ENCODE measurements at places on chromosomes 11 and 22. TPM values are rescaled to one million over a fixed set of nuclear protein-coding genes. Genes with fewer than 3 reads are reported as not detected.

The CCDC73 gene
- 0.47 TPM for total RNA-seq

- DNase-seq = no peak
Observed at GRCh38 chr22:36165141-36165540, 4.6 kb upstream of the APOL3 start.

- DNase-seq = no peak
Observed at GRCh38 chr22:25111579-25112517, 87.8 kb upstream of the CRYBB3 start.

DNA sequence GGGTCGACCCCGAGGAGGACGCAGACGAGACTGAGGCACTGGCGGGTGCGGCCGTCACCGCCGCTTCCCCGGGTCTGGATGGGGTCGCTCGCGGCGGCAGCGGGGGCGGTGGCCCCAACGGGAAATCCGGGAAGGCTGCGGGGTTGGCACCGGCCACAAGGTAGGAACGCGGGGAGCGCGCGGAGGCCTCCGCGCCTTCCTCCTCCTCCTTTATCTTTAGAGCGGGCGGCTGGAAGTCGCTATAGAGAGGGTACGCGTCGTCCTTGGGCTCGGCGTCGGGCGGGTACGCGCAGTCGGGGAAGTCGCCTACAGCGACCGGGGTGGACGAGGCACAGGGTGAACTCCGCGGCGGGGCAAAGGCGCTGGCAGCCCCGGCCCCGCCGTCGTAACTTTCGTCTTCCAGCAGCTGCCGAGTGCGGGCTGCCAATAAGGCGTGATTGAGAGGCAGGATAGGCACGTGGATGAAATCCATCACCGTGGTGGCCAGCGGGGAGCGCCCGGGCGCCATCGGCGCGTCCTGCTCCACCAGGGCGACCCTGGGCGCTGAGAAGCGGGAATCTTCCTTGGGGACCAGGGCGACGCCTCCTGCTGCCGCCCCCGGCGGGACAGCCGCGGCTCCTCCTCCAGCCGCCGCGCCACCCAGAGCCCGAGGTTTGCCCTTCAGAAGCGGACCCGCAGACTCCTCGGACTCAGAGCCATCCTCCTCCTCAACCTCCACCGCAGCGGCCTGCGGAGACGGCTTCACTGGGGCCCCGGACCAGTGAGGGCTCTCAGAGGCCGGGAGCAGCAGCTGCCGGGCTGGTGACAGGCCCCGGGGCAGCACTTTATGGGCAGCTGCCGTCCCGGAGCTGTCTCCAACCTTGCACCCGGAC, 1.7 kb downstream of the PGR start:
- DNase-seq = no peak

The HBB gene
- total RNA-seq = not detected

GRCh38 chr22:20771918-20772625, 1.8 kb upstream of the SERPIND1 start:
- no peak for DNase-seq

The SMC1B gene
- total RNA-seq = 0.68 TPM

- no peak for DNase-seq
Observed at GRCh38 chr11:92540096-92540495, 315.5 kb downstream of the FAT3 start.

- peak; percentile 51 for DNase-seq
Observed at GRCh38 chr11:6705905-6706535, 22.9 kb upstream of the MRPL17 start.

- DNase-seq = no peak
Observed at GRCh38 chr11:27618281-27618915, 81.9 kb downstream of the BDNF start.

DNA sequence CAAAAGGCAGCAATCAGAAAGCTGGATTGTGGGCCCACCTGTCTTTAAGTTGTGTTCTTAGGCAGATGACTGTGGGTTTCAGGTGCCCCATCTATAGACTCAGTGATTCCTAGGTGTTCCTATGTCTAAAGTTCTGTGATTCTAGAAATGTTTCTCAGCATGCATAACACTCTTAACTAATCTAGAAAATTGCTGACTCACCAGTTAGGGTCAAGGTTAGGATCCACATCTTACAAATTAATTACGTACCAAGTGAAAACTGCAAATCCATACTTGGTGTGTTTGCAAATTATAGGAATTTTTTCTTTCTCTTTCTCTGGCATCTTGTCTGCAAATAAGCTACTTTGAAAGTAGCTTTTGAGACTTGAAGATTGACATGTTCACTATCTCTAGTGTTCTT, 7.7 kb downstream of the CECR2 start:
- DNase-seq = no peak

- DNase-seq = no peak
Observed at GRCh38 chr11:21072558-21072957, 403.2 kb downstream of the NELL1 start.

DNA sequence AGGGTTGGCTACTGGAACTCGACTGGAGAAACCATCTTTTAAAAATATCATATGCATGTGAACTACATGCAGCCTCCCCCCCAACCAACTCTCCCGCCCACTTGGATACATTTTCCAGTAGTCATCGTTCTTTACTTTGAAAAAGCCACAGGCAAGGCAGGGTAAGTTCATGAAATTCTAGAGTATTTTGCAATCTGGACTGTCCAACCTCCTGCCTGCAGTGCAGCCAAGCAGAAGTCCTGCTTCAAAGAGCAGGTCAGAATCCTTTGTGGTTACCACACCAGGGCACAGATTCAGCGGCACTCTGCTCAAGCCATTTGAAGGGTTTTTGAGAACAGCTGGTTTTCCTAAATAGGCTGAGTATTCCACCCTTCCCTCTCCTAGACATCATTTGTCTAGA, 12.1 kb downstream of the ELF5 start:
- no peak for DNase-seq

GRCh38 chr11:76673176-76674142, 2.9 kb upstream of the LRRC32 start:
- no peak for DNase-seq

The CST6 gene
- total RNA-seq = not detected

The SLC22A12 gene
- not detected for total RNA-seq

DNA sequence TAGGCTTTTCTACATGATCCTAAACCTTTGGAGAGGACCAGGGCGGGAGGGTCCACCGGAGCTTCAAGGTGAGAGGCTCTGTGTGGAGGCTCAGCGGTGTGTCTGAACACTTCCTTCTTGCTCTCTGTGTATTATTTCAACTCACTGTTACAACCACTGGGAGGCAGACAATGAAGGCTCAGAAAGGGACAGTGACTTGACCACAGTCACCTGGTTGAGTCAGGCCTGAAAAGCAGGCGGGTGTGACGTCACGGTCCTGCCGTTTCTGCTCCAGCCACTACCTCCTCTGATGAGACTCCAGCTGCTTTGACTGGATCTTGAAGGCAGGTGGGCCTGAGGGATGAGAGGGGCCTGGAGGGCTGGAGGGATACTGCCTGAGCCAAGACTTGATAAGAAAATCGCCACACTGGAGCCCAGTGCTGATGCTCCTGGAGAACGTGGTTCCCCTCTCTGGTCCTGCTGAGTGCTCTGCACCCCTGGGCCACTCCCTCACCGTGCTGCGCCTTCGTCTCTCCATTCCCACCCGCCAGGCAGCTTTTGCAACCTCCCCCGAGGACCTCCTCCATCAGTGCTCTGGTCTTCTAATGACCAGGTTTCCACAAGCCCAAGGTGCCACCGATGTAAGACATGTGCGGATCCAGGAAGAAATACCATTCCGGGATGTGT, 27.9 kb downstream of the KCNC1 start:
- DNase-seq = no peak

DNA sequence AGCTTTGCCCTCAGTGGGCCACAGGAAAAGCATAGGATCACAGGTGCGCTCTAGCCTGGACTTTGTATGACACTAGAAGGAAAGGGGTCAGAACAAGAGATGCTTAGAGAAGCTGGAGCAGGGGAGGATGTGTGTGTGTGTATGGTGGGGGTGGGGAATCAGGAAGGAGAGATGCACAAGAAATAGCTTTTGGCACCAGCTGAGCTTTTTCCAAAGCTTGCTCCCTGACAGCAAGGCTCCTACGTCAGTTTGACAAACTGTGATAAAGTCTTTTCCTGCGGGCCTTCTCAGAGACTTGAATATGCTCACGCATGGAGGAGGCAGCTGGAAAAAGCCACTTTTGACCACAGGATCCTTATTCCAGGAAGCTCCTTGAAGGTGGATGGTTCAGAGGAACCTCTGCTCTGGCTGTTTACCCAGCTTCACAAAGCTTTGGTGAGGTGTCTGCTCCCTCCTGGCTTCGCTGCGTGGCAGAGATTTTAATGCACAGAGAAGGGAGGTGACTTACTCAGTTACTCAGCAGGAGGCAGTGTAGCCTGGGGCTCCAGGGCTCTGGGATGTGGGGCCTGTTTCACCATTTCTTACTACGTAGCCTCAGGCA, 3.9 kb downstream of the CDC42EP1 start:
- DNase-seq = no peak

DNA sequence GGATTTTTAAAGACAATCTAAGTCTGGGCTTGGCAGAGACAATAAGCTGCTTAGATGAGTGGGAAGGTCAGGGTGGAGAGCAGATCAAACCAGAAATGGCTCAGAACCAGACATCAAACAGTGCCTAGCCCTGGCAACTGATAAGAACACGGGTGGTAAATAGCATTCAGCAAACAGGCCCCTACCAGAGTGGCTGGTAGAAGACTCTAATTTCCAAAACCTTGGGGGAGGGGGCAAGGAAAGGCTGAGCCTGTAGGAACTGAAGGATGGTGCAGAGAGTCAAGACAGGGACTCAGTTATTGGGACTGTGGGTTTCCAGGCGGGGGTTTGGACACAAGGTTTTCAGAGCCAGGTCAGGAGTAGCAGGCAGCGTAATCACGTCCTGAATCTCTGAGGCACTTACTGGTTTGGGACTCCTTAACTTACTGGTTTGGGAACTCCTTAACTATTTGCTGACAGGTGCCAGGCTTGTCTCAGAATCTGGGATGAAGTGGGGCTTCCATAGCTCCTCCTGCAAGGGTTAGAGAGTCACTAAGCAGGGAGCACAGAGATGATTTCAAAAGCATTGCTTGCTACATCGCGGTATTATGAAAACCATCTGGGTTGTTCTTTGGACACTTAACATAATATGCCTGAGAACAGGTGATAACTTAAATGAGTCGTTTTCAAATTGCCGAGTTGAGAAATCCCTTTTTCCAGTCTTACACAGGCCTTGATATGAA, 5.7 kb upstream of the ABTB2 start:
- DNase-seq = no peak

GRCh38 chr11:110793556-110793955, 81.3 kb upstream of the ARHGAP20 start:
- no peak for DNase-seq

DNA sequence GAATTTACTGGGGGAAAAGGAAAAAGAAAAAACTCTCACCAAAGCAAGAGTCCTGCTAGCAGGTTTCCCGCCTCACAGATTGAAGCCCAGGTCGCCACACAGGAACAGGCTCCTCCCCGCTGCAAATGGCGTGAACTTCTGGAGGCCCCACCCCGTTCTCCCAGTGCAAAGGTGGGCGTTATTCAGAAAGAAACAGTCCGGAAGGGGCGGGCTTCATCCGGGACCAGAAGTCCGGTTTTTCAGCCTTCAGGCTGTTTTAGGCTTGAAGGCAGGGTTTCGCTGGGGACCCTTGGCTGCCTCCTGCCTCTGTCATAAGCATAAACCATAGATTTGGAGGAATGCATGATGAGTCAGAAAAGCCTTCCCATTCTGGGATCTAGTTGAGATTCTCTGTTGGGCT, 148.3 kb upstream of the POU2AF2 start:
- no peak for DNase-seq

DNA sequence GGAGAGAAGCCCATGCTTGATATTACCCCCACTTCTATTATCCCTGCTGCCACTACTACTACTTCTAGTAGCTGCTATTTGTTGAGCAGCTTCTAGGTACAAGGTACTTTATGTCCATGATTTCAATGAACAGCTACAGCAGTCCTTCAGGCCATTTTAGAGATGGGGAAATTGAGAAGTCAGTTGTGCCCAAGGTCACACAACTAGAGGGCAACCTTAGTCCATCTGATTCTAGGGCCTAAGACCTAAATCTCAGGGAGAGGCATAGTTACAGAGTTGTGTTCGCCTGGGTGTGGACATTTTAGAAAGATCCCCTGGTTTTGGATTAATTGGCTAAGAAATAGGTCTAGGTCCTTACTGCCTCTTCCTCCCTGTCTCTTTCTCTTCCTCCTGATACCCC, 52.3 kb downstream of the MICAL2 start:
- no peak for DNase-seq

DNA sequence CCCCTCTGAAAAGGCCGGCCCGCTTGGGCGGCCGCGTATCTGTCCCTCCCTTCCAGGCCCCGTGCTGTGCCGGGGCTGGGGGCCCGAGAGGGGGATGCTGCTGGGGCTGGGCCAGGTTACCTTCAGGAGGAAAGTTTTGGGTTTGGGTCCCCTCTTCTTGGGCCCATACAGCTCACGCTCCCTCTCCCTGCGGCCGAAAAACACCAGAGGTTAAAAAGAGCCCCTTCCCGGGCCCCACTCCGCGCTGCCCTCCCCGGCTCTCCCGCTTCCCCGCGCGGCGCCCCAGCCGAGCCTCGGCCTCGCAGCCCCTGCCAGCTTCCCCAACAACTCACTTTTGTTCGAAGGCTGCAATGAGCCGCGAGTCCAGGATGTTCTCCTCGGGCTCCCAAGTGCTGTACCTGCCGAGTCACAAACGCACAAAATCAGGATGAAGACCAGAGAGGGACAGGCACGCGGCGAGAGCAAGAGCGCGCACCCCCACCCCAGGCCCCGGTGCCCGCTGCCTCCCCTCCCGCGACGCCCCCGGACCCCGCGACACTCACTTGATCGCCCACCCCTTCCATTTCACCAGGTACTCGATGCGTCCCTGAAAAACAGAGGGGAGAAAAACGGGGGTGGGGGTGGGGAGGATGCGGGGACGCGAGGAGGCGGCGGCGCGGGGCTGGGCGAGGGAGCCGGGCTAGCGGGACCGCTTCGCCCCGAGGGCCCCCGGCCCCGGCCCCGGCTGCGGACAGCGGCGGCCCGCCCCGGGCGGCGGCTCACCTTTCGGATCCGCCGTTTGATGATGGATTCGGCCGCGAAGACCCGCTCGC, 450 bp downstream of the CBX6 start:
- peak; percentile 58 for DNase-seq

DNA sequence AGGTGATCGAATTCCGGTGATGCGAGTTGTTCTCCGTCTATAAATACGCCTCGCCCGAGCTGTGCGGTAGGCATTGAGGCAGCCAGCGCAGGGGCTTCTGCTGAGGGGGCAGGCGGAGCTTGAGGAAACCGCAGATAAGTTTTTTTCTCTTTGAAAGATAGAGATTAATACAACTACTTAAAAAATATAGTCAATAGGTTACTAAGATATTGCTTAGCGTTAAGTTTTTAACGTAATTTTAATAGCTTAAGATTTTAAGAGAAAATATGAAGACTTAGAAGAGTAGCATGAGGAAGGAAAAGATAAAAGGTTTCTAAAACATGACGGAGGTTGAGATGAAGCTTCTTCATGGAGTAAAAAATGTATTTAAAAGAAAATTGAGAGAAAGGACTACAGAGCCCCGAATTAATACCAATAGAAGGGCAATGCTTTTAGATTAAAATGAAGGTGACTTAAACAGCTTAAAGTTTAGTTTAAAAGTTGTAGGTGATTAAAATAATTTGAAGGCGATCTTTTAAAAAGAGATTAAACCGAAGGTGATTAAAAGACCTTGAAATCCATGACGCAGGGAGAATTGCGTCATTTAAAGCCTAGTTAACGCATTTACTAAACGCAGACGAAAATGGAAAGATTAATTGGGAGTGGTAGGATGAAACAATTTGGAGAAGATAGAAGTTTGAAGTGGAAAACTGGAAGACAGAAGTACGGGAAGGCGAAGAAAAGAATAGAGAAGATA, at the start of gene MALAT1:
TSS of gene MALAT1 (plus strand) at position 69 of the 736 bp plus-strand sequence.
- DNase-seq = peak; percentile 96

All from activated CD8-positive, alpha-beta memory T cell treated with anti-CD3 and anti-CD28 coated beads, Interleukin-2, amount 10 ng/mL, durations not matched to agents 7 days and 5 days (primary cell).